Muscle of leg (tissue), 16 donors: ENCODE measurements at places on chromosomes 3 and 15. TPM values are rescaled to one million over a fixed set of nuclear protein-coding genes. Genes with fewer than 3 reads are reported as not detected.
A peak's percentile ranks its signal among the peaks of the same experiment; 100 is the strongest.

The ACSBG1 gene
- total RNA-seq = 0.22 TPM

- no peak for DNase-seq
Measured at GRCh38 chr3:94176988-94177745, 114.3 kb downstream of the NSUN3 start.

The CHST2 gene
- total RNA-seq = 4.1 TPM

The SLC27A2 gene
- total RNA-seq = 0.18 TPM

- no peak for DNase-seq
Measured at GRCh38 chr3:53149006-53149690, 11.9 kb upstream of the PRKCD start.

The SPTSSB gene
- 0.04 TPM for total RNA-seq

- DNase-seq = no peak
Measured at GRCh38 chr3:144488927-144489326, 517.3 kb downstream of the DIPK2A start.

- DNase-seq = no peak
Measured at GRCh38 chr3:100047455-100048141, 66.7 kb downstream of the FILIP1L start.

The SMCO1 gene
- 1.6 TPM for total RNA-seq

GRCh38 chr3:133023362-133023761, 14.8 kb upstream of the TMEM108 start:
- peak; percentile 6 for DNase-seq

- no peak for DNase-seq
Measured at GRCh38 chr3:134059671-134060560, 30.2 kb upstream of the SLCO2A1 start.

DNA sequence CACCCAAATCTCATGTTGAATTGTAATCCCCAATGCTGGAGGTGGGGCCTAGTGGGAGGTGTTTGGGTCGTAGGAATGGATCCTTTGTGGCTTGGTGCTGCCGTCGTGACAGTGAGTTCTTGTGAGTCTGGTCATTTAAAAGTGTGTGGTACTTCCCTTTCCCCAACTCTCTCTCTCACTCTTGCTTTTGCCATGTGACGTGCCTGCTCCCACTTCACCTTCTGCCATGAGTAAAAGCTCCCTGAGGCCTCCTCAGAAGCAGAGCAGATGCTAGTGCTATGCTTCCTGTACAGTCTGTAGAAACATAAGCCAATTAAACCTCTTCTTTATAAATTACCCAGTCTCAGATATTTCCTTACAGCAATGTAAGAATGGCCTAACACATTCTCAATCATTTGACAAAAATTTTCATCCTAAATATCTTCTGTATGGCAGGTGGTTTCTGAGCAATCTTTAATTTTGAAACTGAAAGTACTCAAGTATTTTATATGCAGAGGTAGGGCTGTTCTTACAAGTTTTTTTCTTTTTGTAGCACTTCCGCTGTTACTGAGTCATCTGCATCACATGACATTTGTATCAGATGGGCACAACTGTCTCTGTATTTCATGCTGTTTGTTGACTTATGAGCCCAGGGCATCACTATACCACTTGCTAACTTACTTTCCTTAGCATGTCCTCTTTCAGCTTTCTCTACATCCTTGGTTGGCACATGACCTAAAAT, 8.8 kb downstream of the RPL39L start:
- no peak for DNase-seq

The CCR8 gene
- total RNA-seq = not detected

GRCh38 chr3:42491881-42492507, 10.4 kb upstream of the VIPR1 start:
- no peak for DNase-seq
